Activated CD4-positive, alpha-beta memory T cell treated with anti-CD3 and anti-CD28 coated beads, Interleukin-2, amount 10 ng/mL, durations not matched to agents 7 days and 5 days (primary cell): ENCODE measurements at places on chromosomes 7 and 10. TPM values are rescaled to one million over a fixed set of nuclear protein-coding genes. Genes with fewer than 3 reads are reported as not detected.

Gene SLC26A5
- not detected for total RNA-seq

Gene LRRC18
- total RNA-seq: not detected

Gene PI4K2A
- total RNA-seq: 13.3 TPM

GRCh38 chr10:131689486-131689885, 211.3 kb upstream of the PPP2R2D start:
- H3K27ac ChIP-seq: no peak overlapping the region
- DNase-seq: no peak
- H3K36me3 ChIP-seq: no peaks in the 10 kb centered on the region

DNA sequence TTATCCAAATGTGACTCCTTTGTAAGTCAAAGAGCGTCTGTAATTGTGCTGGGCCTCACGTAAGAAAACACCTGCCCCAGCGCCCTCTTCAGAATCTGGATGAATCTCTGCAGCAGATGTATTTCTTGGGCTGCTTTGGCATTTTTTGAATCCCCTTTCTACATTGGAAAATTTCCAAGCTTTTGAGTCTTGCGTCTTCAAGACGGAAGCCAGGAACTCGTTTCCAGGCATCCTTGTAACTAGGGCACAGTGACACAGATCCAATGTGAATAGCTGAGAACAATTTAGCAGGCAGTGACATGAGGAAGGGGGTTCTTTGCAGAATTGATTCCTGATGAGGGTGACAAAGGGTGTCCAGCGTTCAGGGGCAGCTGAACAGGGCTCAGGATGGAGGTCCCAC, 862.3 kb downstream of the TYW1 start:
- no peaks in the 10 kb centered on the region for H3K27me3 ChIP-seq
- H3K4me1 ChIP-seq: no peaks in the 10 kb centered on the region
- no peaks in the 10 kb centered on the region for H3K36me3 ChIP-seq
- H3K4me3 ChIP-seq: no peak overlapping the region

DNA sequence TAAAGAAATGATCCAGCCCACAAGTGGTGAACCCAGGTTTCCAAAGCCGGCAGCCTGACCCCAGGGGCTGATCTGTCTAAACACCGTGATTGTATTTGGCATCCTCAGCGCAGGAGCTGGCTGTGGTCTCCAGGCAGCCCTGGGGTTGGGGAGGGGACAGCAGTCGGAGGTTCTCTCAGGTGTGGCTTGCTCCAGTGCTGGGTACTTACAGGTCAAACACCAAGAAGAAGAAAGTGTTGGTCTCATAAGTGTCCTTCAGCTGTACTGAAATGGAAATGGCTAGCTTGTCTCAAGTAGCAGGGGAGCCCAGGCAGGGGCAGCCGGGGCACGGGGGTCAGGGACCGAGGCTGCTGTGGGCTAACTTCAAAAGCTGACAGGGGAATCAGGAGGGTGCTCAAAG, 6.0 kb downstream of the PHKG1 start:
- no peaks in the 10 kb centered on the region for H3K27me3 ChIP-seq
- H3K27ac ChIP-seq: no peak overlapping the region
- no peak for DNase-seq
- peaks cover 9% of the 10 kb centered on the region for H3K36me3 ChIP-seq
- no peak overlapping the region for H3K4me3 ChIP-seq

- H3K4me3 ChIP-seq: no peak overlapping the region
- H3K27me3 ChIP-seq: no peaks in the 10 kb centered on the region
- no peaks in the 10 kb centered on the region for H3K36me3 ChIP-seq
- H3K27ac ChIP-seq: no peak overlapping the region
- peaks cover 7% of the 10 kb centered on the region for H3K4me1 ChIP-seq
- no peak for DNase-seq
Observed at GRCh38 chr7:1463676-1464223, 4.5 kb upstream of the MICALL2 start.

- peaks cover 14% of the 10 kb centered on the region for H3K4me1 ChIP-seq
- DNase-seq: no peak
- peaks cover 51% of the 10 kb centered on the region for H3K36me3 ChIP-seq
- H3K27ac ChIP-seq: no peak overlapping the region
Observed at GRCh38 chr10:73469579-73469978, 26.2 kb downstream of the PPP3CB start.

- no peaks in the 10 kb centered on the region for H3K4me1 ChIP-seq
- no peaks in the 10 kb centered on the region for H3K36me3 ChIP-seq
- no peak overlapping the region for H3K4me3 ChIP-seq
- no peak for DNase-seq
- no peak overlapping the region for H3K27ac ChIP-seq
- peaks cover 28% of the 10 kb centered on the region for H3K27me3 ChIP-seq
Observed at GRCh38 chr10:49387071-49387470, 8.8 kb downstream of the DRGX start.
